T-helper 2 cell (primary cell): ENCODE measurements at places on chromosomes 1 and 21.

DNA sequence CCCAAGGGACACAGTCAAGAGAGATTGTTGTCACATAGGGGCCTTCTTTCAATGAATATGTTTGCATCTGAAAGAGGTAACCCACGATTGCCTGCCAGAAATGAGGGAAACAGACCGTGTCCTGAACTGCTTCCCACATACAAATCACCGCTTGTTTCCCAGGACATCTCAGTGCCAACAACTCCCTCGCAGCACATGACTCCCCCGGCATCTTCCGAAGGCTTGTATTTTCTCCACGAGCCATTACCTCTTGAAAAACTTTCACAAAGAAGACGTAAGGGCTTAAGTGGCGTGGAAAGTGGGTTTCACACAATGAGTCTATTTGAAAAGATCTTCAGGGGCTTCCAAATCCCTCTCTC, 31.6 kb upstream of the PDE9A start:
- DNase-seq = no peak

DNA sequence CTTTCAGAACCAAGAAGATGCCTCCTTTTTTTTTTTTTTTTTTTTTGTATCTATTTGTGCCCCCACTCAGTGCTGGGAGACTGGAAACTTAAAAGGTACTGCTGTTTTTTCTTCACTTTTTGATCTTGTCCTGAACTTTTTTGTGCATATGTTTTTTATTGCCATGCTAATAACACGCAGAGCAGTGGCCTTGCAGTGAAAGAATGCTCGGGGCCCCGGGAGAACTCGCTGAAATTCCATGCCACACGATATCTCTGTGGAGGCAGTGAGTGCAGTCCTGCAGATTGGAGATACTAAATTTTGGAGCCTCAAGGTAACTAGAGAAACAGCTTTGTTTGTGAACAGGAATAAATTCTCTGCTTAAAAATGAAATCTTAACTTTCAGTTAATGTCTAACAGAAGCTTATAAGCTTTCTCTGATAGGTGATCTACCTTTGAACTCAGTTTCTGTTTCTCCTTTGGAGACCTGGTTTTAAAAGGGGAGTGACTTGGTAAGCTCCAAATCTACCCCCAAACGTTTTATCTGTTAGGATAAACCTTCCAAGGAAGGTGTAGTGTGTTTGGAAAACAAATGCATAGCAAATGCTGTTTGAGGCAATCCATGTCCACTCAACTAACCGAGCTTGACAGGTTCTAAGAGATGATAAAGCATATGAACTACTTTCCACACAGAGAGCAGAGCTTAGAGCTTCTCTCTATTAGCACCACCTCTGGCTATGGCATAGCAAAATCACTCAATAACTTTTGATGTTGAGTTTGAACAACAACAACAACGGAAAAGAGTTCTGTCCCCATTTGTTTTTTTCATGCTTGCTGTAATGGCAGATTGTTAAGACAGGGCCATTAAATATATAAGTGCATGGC, 113.7 kb upstream of the PLXNA2 start:
- DNase-seq = no peak

GRCh38 chr1:6220236-6220635, 14.3 kb downstream of the RNF207 start:
- DNase-seq = no peak

- DNase-seq = no peak
These were observed 78.8 kb downstream of the GPR161 start for GRCh38 chr1:168057921-168058320.

GRCh38 chr1:40264354-40264781, 6.3 kb downstream of the ZMPSTE24 start:
- DNase-seq = no peak

- DNase-seq = no peak
These were observed 183.1 kb downstream of the ZSCAN20 start for GRCh38 chr1:33655496-33655895.

- DNase-seq = no peak
These were observed 9.1 kb upstream of the PCNX2 start for GRCh38 chr1:233304489-233305102.

DNA sequence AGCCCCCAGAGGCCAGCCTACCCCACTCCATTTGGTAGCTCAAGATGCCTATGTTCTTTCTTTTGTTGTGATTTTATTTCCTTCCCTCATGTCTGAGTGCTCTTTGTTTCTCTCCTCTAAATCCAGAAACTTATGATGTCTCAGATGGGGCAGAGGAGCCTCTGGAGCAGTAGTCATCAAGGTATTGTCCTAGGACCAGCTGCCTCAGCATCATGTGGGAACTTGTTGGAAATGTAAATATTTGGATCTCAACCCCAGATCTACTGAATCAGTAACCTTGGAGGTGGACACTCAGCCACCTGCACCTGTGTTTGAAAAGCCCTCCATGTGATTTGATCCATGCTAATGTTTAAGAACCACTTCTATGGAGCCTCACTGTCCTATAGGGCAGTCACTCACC, 593.1 kb upstream of the PLXNA2 start:
- no peak for DNase-seq

DNA sequence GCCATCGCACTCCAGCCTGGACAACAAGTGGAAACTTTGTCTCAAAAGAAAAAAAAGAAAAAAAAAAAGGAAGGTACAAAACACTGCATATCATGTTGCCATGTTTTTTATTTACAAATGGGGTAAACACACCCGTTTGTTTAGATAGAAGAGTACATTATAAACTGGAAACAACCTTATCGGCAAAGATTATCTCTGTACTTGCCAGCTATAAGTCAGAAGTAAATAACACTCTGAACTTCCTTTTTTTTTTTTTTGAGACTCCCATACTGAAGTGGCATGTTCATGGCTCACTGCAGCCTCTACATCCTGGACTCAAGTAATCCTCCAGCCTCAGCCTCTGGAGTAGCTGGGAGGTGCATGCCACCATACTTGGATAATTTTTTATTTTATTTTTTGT, 21.9 kb downstream of the USP48 start:
- DNase-seq = no peak

DNA sequence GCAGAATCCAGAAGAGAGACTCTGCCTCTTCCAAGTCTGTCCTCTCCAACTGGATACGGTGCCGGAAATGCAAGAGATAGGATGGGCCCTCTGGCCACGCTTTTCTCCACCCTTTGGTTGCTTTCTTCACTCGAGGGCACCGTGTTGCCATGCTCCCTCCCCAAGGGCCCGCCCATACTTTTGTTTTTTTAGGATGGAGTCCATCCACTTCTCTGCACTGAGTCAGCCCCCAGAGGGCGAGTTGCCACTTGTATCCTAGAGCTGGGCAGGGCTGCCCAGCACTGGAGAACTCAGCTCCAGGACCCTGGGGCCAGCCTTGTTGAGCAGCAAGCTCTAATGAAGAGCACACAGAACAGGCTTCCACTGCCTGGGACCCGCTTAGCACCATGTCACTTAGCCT, 25.5 kb downstream of the IFNGR2 start:
- no peak for DNase-seq

GRCh38 chr1:155645648-155646047, 35.6 kb downstream of the MSTO1 start:
- no peak for DNase-seq

GRCh38 chr1:31199949-31200348, 39.7 kb downstream of the NKAIN1 start:
- DNase-seq = no peak

DNA sequence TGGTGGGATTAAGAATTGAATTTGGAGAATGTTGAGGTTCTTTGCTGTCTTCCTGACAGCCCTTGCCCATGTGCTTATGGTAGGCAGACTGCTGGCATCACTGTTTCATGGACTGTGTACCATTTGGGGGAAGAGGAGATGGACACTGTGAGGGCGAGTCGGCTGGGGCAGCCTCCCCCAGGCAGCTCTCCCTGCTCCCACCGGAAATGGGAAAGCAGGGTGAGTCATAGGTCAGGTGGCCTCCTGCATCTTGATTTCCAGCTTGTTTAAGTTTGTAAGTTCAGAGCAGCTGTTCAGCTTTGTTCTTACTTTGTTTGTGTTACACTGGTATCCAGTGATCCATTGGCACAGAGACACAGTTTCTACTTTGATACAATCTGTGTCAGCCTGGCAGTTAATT, 87.2 kb upstream of the CNIH3 start:
- DNase-seq = no peak

- no peak for DNase-seq
These were observed 25.2 kb upstream of the MAP3K7CL start for GRCh38 chr21:29105218-29105617.

DNA sequence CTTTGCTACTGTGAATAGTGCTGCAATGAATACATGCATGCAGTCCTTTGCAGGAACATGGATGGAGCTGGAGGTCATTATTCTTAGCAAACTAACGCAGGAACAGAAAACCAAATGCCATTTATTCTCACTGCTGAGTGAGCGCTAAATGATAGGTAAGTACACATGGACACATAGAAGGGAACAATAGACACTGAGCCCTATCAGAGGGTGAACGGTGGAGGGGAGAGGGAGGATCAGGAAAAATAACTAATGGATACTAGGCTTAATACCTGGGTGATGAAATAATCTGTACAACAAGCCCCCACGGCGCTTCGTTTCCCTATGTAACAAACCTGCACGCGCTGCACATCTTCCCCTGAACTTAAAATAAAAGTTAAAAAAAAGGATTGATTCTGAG, 8.9 kb downstream of the NIBAN1 start:
- no peak for DNase-seq

GRCh38 chr1:203888807-203889251, 27.4 kb downstream of the SNRPE start:
- no peak for DNase-seq

GRCh38 chr1:9401080-9401453, 108.4 kb downstream of the SPSB1 start:
- no peak for DNase-seq

DNA sequence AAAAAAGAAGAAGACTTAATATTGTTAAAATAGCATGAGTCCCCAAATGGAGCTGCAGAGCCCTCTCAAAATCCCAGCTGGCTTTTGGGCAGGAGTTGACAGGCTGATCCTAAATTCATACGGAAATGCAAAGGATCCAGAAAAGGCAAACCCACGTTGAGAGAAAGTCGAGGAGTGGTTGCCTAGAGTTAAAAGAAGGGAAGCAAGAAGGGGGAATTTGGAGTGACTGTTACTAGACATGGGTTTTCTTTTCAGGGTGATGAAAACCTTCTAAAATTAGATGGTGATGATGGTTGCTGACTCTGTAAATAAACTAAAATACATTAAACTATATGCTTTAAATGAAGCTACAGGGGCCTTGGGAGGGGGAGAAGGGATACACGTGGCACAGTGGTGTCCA, 1.6 kb downstream of the DNMT3L start:
- DNase-seq = no peak

GRCh38 chr1:173496757-173497320, 19.7 kb downstream of the PRDX6 start:
- no peak for DNase-seq

DNA sequence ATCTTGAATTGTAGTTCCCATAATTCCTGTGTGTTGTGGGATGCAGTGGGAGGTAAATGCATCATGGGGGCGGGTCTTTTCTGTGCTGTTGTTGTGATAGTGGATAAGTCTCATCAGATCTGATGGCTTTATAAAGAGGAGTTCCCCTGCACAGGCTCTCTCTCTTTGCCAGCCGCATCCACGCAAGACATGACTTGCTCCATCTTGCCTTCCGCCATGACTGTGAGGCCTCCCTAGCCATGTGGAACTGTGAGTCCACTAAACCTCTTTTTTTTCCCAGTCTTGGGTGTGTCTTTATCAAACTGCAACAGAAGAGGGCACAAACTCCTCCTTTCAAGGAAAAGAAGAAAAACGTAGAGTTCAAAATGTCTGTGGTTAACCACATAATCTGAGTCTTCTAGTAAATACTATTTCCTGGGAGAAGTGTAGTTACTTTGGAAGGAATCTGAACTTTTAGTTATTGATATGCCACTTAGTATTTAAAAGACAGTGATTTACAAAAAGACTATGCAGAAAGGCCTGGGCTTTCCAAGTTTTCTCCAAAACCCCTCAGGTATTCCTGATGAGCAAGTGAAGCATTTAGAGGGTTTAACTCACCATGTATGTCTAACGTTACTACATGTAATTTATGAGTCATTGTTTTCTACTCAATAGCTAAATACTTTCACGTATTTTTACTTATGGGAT, 10.0 kb downstream of the ADAMTS1 start:
- DNase-seq = no peak

- no peak for DNase-seq
These were observed 62.9 kb downstream of the MDM4 start for GRCh38 chr1:204578867-204579664.

DNA sequence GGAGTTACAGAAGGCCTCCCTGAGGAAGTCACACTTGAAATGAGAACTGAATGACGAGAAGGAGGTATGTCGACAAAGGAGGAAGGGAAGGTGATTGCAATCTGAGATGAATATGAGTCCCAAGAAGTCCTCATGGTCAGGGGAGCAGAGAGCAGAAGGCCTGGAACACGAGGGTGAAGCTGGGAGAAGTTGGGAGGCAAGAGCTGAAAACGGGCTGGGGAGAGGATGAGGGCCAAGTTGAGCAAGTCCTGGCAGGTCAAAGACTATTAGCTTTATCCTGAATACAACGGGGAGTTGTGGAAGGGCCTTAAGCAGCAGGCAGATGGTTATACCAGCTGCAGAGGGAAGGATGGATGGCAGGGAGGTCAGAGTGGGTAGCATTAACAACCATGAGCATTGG, 89.5 kb downstream of the KCNJ15 start:
- no peak for DNase-seq

- DNase-seq = no peak
These were observed 68.8 kb downstream of the GRIK3 start for GRCh38 chr1:36965275-36966159.

DNA sequence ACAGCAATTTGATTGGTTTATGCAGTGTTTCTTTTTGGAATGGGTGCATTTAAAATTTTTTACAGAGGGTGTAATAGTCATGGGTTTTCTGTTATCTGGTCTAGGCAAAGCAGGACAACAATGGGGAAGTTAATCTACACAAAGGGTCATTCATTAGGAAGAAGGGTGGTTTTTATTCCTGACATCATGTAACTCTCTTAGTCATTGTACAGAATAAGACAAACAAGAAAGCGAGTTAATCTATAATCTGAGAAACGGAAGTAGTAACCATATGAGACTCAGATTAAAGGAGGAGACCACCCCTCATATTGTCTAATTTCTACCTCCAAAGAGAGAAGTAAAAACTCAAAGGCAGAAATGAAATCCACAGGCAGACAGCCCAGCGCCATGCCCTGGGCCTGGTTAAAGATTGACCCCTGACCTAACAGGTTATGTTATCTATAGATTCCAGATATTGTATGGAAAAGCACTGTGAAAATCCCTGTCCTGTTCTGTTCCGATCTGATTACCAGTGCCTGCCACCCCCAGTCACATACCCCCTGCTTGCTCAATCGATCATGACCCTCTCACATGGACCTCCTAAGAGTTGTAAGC, 10.5 kb upstream of the IFI6 start:
- no peak for DNase-seq

DNA sequence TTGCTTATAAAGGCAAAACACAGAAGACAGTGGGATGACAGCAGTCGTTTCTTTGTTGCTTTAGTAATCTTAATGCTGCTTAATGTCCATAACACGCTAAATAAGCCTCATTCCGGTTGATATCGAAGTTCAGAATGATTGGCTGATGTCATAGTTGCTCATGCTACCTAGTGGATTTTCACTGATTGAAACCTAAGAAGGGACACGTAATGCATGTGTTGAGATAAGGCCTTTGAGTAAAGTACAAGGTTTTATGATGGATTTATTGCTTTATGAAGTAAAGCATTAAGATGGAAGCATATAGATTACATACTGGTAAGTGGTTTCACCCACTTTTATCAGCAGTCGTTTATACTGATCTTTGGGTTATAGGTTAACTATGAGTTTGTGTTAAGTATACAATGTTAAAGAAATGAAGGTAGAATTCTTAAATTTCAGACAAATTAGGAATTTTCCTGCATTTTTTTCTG, 25.1 kb downstream of the IARS2 start:
- DNase-seq = no peak
